NCI-H524 (cell line): ENCODE measurements at places on chromosomes 2 and 18.

DNA sequence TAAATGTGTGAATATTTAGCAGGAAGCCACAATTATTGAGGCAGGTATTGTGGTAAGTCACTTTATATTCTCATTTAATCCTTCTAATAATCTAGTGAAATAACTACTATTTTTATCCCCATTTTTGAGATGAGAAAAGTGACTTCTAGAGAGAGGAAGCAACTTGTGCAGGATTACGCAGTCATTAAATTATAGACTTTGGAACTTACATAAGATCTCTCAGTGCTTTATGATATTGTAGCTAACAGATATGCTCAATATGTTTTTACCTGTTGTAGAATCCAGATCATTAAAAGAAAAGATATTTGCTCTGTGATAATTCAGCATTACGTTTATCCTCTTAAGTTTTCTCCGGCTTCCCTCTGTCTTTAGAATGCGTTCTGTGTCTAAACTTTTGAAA lies 50.5 kb downstream of the MBD5 start:
- DNase-seq = no peak

DNA sequence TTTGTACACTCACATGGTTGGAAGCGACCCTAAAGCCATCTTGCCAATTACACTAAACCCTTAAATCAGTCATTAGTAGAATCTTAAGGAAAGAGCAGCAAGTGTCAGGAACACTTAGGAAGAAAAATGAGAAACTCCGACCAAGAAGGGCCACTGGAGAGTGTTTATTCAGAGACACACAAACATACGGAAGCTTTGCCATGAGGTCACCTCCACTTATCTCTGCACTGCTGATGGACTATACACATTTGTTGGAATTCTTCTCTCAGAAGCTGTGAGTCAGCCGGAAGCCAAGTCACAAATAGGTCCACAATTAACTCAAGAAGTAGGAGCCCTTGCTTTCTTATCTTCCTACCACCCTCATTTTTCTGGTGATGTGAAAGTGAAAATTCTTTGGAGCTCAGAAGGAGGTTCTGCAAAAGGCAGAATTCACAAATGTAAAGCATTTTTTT lies 21.6 kb downstream of the BMP10 start:
- no peak for DNase-seq

- DNase-seq = peak; percentile 16
These were observed 61.5 kb upstream of the PPM1B start for GRCh38 chr2:44107086-44107740.

- peak; percentile 56 for DNase-seq
These were observed 18.1 kb upstream of the GCFC2 start for GRCh38 chr2:75728614-75729419.
